ENCODE measurements at places on chromosomes 7 and 10.
A peak's percentile ranks its signal among the peaks of the same experiment; 100 is the strongest.

GRCh38 chr10:28365840-28366239 is 63.0 kb upstream of the MPP7 start:
- DNase-seq, result no peak

DNA sequence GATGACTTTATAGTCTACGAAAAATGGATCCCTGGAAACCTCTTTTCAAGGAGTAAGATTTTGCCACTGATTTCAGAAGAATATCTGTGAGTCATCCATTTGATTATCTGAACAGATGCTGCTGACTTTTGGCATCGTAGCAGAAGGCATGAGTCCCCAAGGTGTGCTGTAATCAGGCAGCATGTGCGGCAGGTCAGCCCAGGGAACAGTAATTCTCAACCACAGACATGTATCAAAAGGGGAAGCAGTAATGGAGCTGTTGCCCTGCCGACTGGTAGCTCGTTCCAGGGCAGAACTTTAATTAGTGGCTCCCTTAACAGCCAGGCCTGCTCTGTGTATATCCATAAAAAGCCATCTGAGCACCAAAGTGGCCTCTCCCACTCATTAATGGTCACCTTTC is 5.7 kb upstream of the VWC2 start:
- DNase-seq, result no peak

GRCh38 chr10:24241536-24242040 is 32.6 kb downstream of the KIAA1217 start:
- no peak for DNase-seq

DNA sequence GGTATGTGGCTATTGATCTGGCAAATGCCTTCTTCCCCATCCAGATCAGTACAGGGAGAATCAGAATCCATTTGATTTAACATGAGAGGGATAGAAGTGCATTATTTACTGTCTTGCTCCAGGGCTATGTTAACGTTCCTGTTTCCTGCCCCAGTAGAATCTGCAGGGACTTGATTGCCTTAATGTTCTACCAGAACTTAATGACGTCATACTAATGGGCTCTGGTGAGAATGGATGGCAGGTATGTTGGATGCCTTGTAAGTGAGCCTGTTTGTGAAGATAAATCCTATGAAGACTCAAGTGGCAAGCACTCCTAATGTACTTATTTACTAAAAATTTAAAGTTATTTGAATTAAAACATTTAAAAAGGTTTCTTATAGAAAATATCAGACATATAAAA is 44.5 kb upstream of the CHCHD3 start:
- DNase-seq, result no peak

- DNase-seq, result peak; percentile 31
Measured at GRCh38 chr10:122648599-122649428, 50.8 kb downstream of the C10orf120 start.

- no peak for DNase-seq
Measured at GRCh38 chr10:14609178-14609577, 165.5 kb downstream of the FAM107B start.

- DNase-seq, result no peak
Measured at GRCh38 chr7:115015619-115016018, 93.7 kb downstream of the MDFIC start.

- DNase-seq, result no peak
Measured at GRCh38 chr7:99808766-99809165, 19.0 kb upstream of the CYP3A43 start.

GRCh38 chr10:36425131-36425797 is 700.1 kb upstream of the ANKRD30A start:
- DNase-seq, result no peak

- DNase-seq, result no peak
Measured at GRCh38 chr10:68871731-68872342, 29.3 kb upstream of the DDX50 start.

DNA sequence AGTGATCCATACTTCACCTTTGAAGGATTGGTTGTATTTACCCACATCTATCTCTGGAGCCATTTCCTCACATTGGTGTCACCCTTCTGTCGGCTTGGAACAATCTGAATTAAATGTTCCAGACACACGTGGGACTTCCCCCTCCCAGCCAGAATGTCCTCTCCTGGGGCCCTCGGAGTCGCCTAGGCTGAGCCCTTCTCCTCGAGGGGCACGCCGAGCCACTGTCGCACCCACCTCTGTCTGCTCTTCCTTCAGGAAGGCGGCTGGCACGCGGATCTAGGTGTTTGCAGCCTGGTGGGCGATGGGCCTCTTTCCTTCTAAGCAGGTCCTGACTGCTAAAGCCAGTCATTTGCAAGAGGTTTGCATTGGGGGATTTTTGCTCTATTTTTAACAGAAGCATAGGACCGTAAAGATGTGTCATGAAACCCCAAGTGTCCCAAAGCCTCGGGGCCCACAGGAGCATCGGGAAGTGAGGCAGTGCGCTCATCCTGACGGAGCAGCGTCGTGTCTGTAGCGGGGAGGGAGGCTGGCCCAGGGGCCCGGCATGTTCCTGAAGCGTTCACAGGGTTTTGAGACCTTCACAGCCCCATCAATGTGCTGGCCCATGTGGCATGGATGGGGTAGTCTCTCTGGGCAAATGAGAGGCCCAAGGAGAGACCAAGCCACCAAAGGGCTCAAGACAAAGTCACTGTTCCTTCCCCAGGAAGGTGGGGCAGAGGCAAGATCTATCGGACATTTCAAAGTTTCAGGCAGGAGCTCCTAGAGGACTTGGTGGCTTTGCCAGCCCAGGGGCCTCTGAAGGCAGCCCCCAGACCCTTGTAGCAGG is 86.7 kb downstream of the RGS10 start:
- DNase-seq, result no peak

DNA sequence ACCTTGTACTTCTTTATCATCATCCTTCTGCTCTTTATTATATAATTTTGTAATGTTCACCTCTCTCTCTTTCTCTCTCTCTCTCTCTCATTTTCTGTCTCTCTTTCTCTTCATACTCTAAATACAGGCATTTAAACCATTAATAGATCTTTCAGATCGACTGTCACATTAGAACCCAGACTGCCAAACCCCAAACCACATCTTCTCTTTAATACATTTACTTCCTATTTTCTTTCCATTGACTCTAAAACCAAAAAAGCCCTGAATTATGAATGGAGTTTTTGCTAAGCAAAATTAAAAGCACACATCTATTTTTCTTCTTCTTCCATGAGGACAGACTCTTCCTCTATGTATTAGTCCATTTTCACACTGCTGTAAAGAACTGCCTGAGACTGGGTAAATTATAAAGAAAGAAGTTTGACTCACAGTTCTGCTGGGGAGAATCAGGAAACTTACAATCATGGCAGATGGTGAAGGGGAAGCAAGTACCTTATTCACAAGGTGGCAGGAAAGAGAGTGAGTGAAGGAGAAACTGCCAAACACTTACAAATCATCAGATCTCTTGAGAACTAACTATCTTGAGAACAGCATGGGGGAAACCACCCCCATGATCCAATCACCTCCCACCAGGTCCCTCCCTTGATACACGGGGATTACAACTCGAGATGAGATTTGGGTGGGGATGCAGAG is 272.7 kb upstream of the MGMT start:
- no peak for DNase-seq

GRCh38 chr10:116486770-116487448 is 58.8 kb upstream of the PNLIP start:
- DNase-seq, result no peak

- no peak for DNase-seq
Measured at GRCh38 chr7:112130729-112131410, 75.3 kb downstream of the DOCK4 start.

GRCh38 chr10:86024281-86025041 is 342.1 kb downstream of the GRID1 start:
- no peak for DNase-seq

GRCh38 chr10:24310104-24310503 is 101.2 kb downstream of the KIAA1217 start:
- no peak for DNase-seq

- DNase-seq, result no peak
Measured at GRCh38 chr10:103452506-103453230, 498 bp upstream of the CALHM2 start.

DNA sequence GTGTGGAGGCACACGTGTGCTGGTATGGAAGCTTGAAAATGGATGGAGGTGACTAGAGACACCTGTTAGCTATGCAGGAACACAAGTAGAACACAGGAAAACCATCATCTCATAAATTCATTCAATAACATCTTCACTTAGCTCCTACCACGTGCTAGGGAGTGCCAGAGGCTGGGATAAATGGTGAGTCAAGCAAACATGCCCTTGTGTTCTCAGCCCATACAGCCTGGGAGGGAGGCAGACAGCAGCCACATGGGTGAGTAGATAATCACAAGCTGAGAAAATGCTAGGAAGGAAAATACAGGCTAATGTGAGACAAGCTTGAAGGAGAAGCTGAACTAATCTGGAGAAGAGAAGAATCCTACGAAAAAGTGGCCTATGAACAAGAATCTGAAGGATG is 468.0 kb upstream of the ZMIZ1 start:
- DNase-seq, result no peak

GRCh38 chr7:69703099-69703498 is 104.8 kb downstream of the AUTS2 start:
- no peak for DNase-seq

DNA sequence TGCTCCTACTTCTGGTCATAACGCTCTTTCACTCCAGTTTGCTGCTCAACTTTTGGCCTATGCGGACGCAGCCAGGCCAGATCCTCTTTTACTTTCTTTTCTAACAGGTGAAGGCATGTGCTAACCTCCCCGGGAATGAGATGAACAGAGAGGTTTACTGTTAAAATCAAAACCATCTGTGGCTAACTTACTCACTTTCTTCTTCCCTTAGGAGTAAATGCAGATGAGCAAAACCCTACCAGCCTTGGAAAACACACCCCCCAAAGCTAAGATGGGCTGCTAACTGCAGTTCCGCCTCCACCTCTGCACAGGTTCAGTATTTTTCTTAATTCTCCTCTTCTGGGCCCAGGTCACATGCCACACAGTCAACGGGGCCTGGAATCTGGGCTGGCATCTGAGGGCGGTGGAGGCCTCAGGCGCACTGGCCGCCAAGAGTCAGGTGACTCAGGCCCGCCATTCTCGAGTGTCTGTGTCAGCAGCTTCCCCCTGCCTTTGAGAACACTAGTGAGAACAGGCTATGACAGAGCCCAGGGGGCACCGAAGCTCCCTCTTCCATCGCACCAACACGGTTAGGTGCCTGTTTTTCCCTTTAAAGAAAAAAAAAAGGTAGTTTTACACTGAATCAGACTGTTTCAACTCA is 11.1 kb downstream of the FAM53B start:
- peak; percentile 56 for DNase-seq

DNA sequence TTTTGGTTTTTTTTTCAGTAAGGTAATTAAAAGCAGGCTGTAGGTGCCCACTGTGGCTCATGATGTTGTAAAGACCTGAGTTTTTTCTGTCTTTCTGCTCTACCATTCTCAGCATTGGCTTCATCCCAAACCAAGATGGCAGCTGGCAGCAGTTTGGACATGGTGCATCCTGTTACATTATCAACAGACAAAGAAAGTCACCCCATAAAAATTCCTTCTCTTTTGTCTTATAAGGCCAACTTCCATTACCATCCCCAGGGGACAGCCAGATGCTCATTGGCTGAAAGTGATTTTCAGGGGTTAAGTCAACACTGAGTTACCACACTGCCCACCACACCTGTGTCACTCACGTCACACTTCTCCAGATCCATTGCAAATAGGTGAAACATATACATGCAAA is 558.4 kb downstream of the SDK1 start:
- DNase-seq, result no peak

- no peak for DNase-seq
Measured at GRCh38 chr10:113469796-113470195, 83.1 kb upstream of the HABP2 start.

- DNase-seq, result no peak
Measured at GRCh38 chr7:82167558-82168314, 275.8 kb downstream of the CACNA2D1 start.

DNA sequence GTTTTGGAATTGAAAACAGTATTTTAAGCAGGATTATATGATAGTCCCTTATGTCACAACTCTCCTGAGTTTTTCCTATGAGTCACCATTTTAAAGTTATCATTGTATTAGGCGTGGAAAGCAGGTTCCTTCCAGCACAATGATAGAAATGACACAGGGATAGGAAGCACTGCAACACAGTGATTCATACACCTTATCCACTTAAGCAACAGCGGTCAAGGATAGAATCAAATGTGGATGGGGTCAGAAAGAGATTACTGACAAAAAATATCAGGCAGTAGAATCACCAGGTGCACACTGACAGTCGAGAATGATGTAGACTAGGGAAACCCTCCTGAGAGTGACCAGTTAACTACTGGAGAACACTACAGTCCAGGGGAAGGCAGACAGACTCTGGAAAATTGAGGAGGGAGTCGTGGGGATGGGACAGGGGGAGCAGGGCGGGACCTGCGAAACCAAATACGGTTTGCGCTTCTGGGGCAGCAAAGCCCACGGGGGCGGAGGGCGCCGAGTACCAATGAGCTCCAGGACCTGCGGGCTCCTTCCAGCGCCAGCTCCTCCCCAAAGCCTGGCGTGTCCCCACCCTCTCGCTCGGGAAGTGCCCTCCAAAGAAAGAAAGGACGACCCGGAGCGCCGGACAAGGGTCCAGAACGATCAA is 479 bp downstream of the PNPLA8 start:
- DNase-seq, result peak; percentile 84

DNA sequence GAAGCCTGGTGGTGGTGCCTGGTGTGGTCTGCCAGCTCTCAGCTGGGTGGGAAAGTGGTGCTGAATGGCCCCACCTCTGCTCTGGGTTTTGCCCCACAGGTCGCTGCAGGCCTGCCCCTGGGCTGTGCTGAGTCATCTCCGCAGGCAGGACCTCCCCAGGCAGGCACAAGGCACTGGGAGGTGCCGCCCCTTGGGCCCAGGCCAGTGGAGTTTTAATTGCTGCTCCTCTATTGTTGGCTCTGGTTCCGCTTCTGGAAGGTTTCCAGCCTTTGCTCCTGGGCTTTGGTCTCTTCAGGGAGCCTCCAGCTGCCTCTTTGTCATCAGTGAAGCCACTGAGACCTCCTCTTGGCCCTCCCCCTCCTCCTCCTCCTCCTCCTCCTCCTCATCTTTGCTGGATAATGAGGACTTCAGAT is 180.3 kb upstream of the GRB10 start:
- DNase-seq, result peak; percentile 94

DNA sequence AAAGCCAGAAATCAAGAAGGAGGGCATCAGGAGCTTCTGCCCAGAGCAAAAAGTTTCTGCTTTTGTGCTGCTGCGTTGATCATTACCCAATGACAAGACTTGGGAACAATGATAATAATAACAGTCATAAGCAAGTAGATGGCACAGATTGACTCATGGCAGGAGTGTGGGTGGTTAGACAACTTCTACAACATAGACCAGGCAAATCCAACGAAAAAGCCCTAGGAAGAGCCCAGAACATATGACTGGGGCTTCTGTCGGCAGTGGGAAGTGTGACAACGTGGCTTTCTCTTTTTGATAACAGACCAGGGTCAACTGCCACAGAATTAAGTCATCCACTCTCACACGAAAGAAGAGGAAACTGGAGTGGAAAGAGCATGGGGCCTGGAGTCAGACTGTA is 85.4 kb upstream of the TRIL start:
- DNase-seq, result no peak

GRCh38 chr7:32516551-32517100 is 21.3 kb downstream of the AVL9 start:
- DNase-seq, result peak; percentile 64

GRCh38 chr7:157801971-157802675 is 465.3 kb downstream of the DNAJB6 start:
- no peak for DNase-seq

- no peak for DNase-seq
Measured at GRCh38 chr10:127375461-127375860, 173.6 kb upstream of the NPS start.

- peak; percentile 26 for DNase-seq
Measured at GRCh38 chr7:127976056-127976737, 55.0 kb downstream of the LRRC4 start.

GRCh38 chr7:112640685-112641084 is 149.5 kb downstream of the TMEM168 start:
- DNase-seq, result no peak
